ENCODE measurements at places on chromosomes 16 and 17.

- no peak for DNase-seq
Measured at GRCh38 chr17:76588182-76588581, 2.5 kb upstream of the ST6GALNAC2 start.

- DNase-seq: no peak
Measured at GRCh38 chr17:81387100-81388090, 7.9 kb upstream of the BAHCC1 start.

DNA sequence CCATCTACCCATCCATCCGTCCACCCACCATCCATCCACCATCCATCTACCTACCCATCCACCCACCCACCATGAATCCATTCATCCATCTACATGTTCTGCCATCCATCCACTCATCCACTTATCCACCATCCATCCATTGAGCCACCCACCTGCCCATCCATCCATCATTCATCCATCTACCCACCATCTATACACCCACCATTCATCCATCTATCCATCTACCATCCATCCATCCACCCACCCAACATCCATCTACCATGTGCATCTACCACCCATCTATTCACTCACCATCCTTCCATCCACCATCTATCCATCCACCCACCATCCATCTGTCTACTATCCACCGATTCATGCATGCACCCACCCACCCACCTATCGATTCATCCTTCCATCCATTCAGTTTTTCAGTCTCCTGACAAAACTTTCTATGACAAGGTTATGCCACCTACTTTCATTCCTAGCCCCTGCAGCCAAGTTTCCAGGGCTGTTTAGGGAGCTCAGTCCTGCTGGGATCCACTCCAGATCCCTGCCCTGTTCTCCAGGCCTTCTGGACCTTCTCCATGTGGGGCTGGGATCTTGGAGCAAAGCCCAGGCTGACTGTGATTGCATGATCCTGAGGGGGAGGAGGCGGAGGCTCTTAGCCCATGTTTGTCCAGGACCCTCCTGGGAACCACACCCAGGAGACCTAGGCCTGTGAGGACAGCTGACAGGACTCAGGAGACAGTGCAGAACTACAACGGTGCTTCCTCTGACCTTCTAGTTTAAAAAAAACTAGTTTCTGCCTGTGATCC is 27.4 kb downstream of the BCO1 start:
- DNase-seq: no peak

- no peak for DNase-seq
Measured at GRCh38 chr16:72783716-72784318, 264.1 kb downstream of the ZFHX3 start.

- DNase-seq: no peak
Measured at GRCh38 chr17:42270170-42270535, 6.0 kb downstream of the STAT5B start.

GRCh38 chr17:81551458-81552243 is 502 bp downstream of the FAAP100 start:
- no peak for DNase-seq

GRCh38 chr17:27233059-27233458 is 60.9 kb upstream of the WSB1 start:
- no peak for DNase-seq

DNA sequence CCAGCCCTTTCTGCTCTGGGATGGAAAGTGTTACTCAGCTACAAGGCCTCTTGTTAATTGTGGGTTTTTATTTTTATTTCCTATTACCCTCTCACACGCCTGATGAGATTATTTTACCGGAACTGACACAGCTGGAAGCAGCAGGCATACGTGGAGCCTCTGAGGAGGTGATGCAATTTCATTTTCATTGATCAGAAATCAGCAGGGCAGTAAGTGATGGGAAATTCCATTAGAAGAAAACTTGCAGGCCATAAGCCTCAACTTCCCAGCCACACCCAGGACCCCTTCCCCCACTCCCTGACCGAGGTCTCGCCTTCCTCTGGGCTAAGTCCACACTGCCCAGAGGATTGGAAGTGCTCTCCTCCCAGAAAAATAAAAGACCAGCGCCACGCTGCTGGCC is 69.7 kb downstream of the ZFHX3 start:
- DNase-seq: no peak

GRCh38 chr16:84628226-84628731 is 10.4 kb upstream of the COTL1 start:
- DNase-seq: no peak

- no peak for DNase-seq
Measured at GRCh38 chr16:21568502-21569189, 30.7 kb upstream of the METTL9 start.

- no peak for DNase-seq
Measured at GRCh38 chr17:48499248-48499647, 31.6 kb downstream of the HOXB1 start.

- DNase-seq: no peak
Measured at GRCh38 chr16:3637371-3637923, 17.0 kb upstream of the DNASE1 start.

DNA sequence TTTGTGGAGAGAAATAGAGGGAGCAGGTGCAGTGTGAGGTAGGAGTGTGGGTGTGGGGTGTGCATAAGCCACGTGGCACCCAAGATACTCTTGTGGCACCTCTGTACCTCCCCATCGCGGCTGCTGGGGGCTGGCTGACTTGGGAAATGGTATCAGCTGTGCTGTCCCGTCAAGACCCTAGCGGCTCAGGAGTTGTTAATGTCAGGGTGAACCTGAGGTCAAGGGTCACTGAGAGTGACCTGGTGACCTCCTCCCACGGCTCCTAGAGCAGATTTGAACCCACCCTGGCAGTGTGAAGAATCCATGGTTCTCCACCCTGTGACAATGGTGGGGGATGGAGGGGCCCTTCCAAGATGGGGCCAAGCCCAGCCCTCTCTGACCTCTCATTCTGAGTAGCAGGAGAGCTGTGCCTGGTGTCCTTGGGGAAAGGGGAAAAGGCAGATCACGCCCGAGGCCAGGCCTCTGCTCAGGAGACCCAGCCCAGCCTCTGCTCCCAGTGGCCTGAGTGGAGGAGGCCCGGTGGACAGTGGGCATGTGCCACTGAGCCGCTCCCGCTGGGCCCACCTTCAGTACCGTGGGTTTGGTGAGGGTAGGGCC is 3.0 kb upstream of the WFIKKN2 start:
- no peak for DNase-seq

DNA sequence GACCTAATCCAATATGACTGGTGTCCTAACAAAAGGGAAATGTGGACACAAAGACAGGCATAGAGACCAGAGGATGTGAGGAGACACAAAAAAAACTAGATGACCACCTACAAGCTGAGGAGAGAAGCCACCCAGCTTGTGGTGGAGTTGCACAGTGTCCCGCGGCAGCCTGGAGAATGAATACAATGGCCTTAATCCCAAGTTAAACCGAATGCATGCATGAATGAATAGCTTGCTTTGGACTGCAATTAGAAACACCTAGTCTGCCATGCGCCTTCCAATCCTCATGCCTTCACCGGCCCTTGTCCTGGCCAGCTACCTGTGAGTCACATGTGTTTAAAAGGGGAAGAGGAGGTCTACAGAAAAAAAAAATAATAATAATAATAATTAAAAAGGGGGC is 72.0 kb downstream of the CNGB1 start:
- no peak for DNase-seq

DNA sequence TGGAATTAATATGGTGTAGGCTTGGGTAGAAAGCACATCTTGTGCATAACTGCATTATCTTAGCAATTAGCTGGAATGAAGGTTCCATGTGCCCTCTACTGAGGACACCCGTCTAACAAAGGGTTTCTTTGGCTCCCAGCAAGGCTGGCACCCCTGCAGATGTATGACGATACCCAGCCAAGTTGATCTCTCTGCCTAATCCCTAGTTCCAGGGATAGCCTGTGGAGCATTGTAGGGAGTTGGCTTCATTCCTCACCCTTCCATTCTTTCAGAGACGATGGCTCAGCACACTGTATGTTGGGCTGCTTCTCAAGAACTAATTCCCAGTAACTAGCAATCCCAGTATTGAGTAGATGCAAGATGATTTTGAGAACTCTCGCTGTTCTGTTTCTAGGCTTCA is 182.5 kb downstream of the SNX29 start:
- no peak for DNase-seq

- no peak for DNase-seq
Measured at GRCh38 chr17:48162946-48163506, 55.5 kb downstream of the SNX11 start.

GRCh38 chr16:80384862-80385261 is 155.9 kb upstream of the DYNLRB2 start:
- no peak for DNase-seq

- DNase-seq: no peak
Measured at GRCh38 chr17:77320485-77321256, 179.9 kb downstream of the SEC14L1 start.

GRCh38 chr16:21638573-21638975 is 13.8 kb downstream of the IGSF6 start:
- DNase-seq: no peak

DNA sequence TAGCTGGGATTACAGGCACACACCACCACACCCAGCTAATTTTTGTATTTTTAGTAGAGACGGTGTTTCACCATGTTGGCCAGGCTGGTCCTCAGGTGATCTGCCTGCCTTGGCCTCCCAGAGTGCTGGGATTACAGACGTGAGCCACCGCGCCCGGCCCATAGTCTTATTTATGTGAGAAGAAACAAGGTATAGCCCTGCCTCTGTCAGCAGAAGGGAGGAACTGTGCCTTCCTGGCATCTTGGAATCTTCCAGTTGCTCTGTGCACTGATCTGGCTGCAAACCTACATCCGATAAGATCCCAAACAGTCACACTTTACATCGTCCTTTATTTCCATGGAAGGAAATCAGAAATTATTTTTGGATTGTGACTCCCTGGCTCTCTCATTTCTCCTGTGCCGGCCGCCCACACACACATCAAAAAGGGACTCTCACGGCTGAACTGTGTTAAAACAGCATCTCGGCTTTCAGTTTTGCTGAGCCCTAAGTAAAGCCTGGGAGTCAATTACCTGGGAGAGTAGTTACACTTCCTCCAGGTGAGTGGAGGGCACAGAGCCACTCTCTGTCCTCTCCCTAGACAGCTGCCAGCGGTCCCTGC is 23.3 kb downstream of the WIPI1 start:
- no peak for DNase-seq

- no peak for DNase-seq
Measured at GRCh38 chr16:90057738-90058173, 19.4 kb downstream of the PRDM7 start.

DNA sequence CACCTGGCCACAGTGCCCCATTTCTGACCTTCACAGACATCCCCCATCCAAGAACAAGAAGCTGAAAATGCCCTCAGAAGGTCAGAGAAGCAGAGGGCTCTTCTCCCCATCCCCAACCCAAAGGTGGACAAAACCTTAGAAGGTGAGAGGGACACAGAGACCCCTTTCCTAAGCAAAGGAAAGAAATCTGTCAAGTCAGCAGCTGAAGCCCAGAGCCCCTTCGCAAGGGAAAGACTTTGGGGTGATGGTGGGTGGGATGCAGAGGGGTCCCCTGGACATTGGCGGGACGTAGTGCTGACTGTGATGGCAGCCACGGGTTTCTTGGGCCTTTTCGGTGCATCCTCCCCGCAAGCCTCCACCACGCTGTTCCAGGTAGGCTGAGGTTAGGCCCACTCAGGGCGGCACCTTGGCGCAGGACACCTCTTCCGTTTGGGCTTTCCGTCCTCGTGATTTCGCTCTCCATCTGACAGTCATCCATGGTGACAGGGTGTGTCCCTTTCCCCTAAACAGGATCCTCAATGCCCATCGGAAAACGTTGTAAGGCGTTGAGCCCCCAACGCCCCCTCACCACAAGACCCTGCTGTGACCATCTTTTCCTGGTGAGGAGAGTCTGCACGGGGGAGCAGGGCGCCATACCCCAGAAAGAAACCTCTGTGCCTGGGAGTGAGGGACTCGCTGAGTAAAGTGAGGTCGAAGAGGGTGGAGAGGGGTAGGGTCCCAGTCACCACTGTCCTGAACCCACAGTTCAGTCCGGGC is 10.7 kb upstream of the GSDMA start:
- DNase-seq: no peak

DNA sequence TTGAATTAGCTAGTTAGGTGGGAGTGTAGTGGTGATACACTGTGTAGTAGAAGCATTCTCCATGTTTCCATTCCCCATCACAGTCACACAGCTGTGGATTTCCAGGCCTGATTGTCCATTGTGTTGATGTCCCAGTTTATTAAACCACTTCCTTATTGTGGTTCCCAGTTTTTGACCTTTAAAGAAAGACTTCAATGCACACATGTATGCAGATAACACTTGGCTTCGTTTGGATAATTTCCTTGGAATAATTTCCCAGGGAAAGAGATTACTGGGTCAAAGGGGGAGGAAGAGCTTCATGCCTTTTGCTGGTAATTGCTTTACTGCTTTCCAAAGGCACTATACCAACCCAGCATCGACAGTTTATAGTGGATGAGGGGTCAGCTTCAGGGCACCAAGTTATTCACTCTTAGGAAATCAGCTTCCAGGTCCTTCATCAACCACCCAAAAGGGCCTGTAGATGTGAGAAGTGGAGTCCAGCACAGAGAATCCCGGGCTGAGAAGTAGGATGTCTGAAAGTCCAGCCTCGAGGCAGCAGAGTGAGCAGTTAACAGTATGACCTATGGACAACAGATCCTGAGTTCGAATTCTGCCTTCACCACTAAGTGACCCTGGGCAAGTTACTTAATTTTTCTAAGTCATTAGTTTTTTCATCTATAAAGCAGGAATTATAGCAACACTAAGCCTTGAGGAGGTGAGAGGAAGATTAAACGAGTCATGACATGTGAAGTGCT is 31.3 kb upstream of the TNS4 start:
- no peak for DNase-seq

DNA sequence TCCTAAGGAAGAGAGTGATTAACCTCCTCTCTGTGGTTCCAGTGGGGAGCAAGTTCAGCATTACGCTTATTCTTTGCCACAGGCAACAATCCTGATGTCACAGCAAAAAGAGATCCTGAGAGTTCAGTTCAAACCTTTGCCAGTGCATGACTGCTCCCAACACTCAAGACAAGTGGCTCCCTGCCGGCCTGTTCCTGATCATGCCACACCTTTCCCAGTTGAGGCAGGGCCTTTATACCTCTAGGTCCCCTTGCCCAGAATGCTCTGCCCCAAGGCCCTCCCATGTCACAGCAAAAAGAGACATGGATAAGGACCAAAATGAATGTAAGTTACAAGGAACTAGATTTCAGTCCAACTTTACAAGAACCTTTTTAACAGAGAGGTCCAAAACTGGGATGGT is 31.0 kb upstream of the ARHGAP23 start:
- no peak for DNase-seq
